T-helper 17 cell (primary cell): ENCODE measurements at places on chromosomes 5 and 9. TPM values are rescaled to one million over a fixed set of nuclear protein-coding genes. Genes with fewer than 3 reads are reported as not detected.

The PAX5 gene
- 10.1 TPM for total RNA-seq

The PLPP7 gene
- not detected for total RNA-seq

The ZNF354B gene
- total RNA-seq, result 9.8 TPM

The LHX6 gene
- not detected for total RNA-seq

The PDE6A gene
- not detected for total RNA-seq

The SPATA31A6 gene
- total RNA-seq, result not detected

The DMRT3 gene
- total RNA-seq, result not detected

The PCDHB5 gene
- total RNA-seq, result 0.12 TPM

The PCDHB13 gene
- not detected for total RNA-seq

The DBH gene
- 0.18 TPM for total RNA-seq

The MYMK gene
- not detected for total RNA-seq

The C1QTNF2 gene
- total RNA-seq, result not detected

The SPINK13 gene
- not detected for total RNA-seq

The GZMA gene
- 7.9 TPM for total RNA-seq

The C9 gene
- not detected for total RNA-seq

The LRRC19 gene
- total RNA-seq, result not detected

The CARD9 gene
- 0.86 TPM for total RNA-seq

The PAEP gene
- total RNA-seq, result not detected

The LECT2 gene
- not detected for total RNA-seq

The GPRIN1 gene
- 0.57 TPM for total RNA-seq

The LYSMD3 gene
- total RNA-seq, result 17.8 TPM

The MARCOL gene
- not detected for total RNA-seq

The GABRA6 gene
- not detected for total RNA-seq

The C5 gene
- total RNA-seq, result 1.3 TPM

The ANKRD18A gene
- 21.0 TPM for total RNA-seq

The BTNL3 gene
- total RNA-seq, result not detected

The WDR38 gene
- not detected for total RNA-seq

The VCP gene
- total RNA-seq, result 238 TPM

The PCDHA1 gene
- not detected for total RNA-seq

The SLC36A2 gene
- not detected for total RNA-seq

The SLC6A18 gene
- not detected for total RNA-seq

The AGPAT2 gene
- total RNA-seq, result 8.5 TPM

The TAF11L10 gene
- total RNA-seq, result not detected

The PCDHA12 gene
- not detected for total RNA-seq

The CFAP90 gene
- total RNA-seq, result not detected

The MYORG gene
- total RNA-seq, result 0.65 TPM

The KCNV2 gene
- not detected for total RNA-seq
